ENCODE measurements at places on chromosomes 3 and 15.

- DNase-seq = no peak
These were observed 54.6 kb downstream of the SPRED1 start for GRCh38 chr15:38307251-38307650.

DNA sequence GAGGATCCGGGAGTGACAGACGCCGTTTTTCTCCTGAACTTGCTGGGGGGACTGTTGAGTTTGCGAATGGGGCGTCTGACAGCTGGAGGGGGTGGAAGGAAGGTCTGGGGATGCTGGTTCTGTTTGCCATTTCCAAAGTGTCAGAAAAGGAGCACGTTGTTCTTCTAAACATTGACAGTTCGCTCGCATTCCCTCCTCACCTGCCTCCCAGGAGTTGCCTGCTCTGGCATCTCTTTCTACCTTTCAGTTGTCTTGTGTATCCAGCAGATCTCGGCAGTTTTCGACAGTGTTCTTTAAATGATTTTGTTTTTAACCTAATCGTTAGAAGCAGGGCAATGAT is 829 bp downstream of the SELENOT start:
- DNase-seq = no peak

- DNase-seq = no peak
These were observed 14.9 kb downstream of the SOX2 start for GRCh38 chr3:181726351-181727330.

DNA sequence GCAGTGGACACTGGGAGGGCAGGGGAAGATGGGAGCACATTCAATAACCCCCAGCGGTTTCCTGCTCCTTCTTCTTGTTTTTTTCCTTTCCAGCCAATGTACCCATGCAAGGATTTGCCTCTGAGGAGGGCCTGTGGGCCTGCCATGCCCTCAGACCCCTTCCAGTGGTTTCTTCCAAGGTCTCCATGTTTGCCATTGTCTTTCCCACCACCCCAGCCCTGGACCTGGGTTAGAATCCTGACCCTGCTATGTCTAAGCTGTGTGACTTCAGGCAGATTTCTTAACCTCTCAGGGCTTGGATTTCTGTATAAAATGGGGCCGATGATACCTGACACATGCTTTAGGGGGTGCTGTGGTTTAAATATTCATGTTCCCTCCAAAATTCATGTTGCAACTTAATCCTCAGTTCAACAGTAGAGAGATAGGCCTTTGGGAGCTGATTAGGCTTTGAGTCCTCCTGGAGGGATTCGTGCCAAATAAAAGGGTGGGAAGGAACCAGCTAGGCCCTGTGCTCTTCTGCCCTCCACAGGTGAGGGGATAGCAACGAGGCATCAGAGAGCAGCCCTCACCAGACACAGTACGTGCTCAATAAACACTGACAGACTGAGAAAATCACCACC is 46.3 kb upstream of the FLNB start:
- DNase-seq = no peak

- DNase-seq = no peak
These were observed 17.8 kb upstream of the NR2E3 start for GRCh38 chr15:71792521-71792920.

- DNase-seq = no peak
These were observed 82.2 kb downstream of the C3orf70 start for GRCh38 chr3:185070491-185071286.

- DNase-seq = no peak
These were observed 38.7 kb upstream of the PTPN23 start for GRCh38 chr3:47342151-47342550.

- no peak for DNase-seq
These were observed 52.7 kb upstream of the SCN5A start for GRCh38 chr3:38702231-38702630.

DNA sequence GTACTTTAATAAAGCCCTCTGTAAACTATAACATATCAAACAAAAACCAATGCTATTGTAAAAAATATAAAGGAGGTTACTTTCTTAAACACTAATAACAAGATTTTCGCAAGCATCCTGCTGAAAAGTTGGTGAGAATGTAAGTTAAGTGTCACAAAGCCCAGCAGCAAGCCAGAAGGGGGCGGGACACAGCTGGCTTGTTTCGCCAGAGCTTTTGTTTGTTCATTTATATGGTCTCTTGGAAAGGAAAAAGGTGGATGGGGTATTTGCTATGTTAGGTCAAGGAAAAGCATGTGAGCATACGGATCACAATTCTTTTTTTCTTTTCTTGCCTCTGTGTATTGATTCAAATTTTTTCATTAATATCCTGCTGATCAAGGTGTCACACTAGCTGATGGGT is 59.9 kb downstream of the HACD2 start:
- no peak for DNase-seq

DNA sequence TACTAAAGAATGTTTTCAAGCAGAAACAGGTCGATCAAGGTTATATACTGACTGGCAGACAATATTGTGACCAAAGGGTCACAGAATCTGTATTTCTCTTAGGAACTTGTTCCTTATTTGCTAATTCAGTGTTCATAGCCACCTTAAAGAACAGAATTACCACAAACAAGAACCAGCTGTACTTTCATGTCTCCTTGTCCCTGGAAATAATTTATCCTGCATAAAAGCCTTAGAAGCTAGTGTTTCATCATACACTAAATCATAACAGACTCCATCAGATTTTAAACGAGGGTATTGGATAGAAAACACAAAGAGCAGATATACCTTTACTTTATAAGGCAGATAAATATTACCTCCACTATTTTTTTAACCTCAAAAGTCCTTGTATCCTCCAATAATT is 6.4 kb downstream of the DNAJC19 start:
- no peak for DNase-seq

DNA sequence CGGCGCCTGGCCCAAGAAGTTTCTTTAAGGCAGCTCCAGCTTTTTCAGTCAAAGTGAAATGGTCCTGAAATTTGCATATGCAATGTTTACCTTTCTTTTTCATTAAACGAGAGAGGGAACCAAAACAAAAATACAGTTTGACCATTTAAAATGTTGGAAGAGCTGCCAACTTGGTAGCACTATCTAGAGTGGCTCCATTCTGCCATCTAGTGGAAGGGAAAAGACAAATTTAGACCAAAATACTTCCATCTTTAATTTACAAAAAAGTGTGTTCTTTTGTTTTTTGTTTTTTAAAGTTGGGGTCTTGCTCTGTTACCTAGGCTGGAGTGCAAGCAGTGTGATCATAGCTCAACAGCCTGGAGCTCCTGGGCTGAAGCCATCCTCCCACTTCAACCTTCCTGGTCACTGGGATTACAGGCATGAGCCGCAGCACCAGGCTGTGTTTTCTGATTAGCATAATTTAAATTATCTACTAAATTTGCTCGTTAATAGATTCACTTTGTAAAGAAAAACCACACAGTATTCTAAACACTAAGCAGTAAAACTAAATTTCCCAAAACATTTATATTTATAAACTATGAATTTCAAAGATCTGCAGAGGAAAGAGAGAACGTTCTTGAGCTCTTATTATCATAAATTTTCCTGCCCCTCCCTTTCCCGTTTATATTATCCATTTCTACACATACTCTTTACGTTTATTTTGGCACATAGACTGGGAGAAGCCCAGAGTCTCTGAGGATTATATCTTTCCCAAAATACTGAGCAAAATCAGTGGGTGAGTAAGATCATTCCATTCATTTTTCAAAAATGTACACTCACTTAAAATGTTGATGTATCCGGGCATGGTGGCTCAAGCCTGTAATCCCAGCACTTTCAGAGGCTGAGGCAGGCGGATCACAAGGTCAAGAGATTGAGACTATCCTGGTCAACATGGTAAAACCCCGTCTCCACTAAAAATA is 15.4 kb upstream of the RFC4 start:
- no peak for DNase-seq

GRCh38 chr3:188432802-188433520 is 279.0 kb downstream of the LPP start:
- no peak for DNase-seq

- no peak for DNase-seq
These were observed 37.4 kb upstream of the GALNT15 start for GRCh38 chr3:16137044-16137443.

DNA sequence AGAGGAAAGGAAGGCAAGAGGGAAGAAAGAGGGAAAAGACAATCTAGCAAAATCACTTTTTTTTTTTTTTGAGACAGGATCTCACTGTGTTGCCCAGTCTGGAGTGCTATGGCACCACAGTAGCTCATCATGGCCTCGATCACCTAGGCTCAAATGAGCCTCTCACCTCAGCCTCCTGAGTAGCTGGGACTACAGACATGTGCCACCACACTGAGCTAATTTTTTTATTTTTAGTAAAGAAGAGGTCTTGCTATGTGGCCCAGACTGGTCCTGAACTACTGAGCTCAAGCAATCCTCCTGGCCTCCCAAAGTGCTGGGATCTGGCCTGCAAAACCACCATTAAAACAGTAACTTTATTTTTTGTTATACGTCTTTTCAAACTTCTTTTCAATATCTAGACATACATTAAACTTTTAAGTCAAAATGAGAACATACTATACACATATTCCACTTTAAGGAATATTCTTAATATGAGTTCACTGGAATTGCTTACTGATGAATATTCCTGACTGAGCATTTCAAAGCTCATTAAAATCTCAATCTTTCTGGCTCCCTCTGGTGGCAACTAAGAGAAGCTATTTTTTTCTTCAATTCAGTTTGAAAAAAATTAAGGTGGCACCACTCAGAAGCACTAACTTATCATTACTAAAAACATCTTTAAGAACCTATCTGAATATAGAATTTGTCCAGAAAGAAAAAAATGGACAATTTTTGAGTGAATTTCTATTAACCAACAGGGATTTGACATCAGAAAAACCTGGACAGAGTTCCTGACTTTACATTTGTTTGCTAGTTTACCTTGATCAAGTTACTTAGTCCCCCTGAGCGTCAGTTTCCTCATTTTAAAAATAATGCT is 40.9 kb downstream of the UACA start:
- no peak for DNase-seq

DNA sequence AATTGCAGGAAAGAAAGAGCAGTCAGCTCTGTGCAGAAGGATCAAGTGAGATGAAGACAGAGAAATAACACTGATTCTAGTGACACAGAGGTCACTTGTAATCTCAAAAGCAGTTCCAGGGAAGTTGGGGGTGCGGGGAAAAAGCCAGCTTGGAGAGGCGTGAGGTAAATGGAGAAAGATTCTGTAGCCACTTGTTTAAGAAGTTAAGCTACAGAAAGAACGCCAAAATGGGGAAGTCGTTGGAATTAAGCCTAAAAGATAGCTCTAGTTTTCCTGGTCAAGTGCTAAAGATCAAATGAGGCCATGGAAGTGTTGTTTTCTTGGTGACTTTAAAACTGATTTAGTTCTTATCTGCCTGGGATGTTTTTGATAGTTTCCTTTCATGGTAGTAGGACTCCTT is 152.0 kb downstream of the GREM1 start:
- no peak for DNase-seq

- no peak for DNase-seq
These were observed 48.1 kb downstream of the PYDC2 start for GRCh38 chr3:191509078-191509477.

- DNase-seq = no peak
These were observed 90.0 kb downstream of the STT3B start for GRCh38 chr3:31622636-31623288.

DNA sequence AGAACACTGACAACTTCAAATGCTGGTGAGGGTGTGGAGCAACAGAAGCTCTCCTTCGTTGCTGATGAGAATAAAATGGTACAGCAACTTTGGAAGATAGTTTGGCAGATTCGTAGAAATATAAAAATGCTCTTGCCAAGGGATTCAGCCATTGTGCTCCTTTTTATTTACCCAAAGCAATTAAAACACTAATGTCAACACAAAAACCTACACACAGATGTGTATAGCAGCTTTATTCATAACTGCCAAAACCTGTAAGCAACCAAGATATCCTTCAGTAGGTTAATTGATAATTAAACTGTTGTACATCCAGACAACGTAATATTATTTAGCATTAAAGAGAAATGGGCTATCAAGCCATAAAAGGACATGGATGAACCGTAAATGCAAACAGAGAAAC is 37.8 kb upstream of the LSAMP start:
- no peak for DNase-seq

GRCh38 chr3:124522082-124522625 is 208.1 kb upstream of the UMPS start:
- DNase-seq = no peak
